AG04450 (cell line): ENCODE measurements at places on chromosomes 7 and 10.

DNA sequence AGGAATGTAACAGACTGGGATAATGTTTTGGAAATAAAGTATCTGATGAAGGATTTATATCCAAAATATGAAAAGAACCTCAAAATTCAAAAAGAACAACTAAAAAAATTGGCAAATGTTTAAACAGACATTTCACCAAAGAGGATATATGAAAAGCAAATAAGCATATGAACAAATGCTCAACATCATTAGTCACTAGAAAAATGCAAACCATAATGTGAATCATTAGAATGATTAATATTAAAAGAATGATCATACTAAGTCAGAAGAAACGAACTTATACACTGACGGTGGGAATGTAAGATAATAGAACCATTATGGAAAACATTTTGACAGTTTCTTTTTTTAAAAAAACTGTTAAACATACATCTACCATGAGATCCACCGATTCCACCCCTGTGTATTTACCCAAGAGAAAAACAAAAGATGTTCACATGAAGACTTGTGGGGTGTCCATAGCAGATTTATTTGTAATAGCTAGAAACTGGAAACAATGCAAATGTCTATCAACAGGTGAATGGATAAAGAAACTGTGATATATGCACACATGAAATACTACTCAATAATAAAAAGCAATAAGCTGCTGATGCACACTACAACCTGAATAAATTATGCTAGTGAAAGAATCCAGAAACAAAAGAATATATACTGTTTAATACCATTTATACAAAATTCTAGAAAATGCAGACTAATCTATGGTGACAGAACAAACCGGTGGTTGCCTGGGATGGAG is 35.7 kb downstream of the PRKG1 start:
- DNase-seq, result peak; percentile 18

- no peak for DNase-seq
Measured at GRCh38 chr10:33388785-33389184, 54.3 kb upstream of the NRP1 start.

DNA sequence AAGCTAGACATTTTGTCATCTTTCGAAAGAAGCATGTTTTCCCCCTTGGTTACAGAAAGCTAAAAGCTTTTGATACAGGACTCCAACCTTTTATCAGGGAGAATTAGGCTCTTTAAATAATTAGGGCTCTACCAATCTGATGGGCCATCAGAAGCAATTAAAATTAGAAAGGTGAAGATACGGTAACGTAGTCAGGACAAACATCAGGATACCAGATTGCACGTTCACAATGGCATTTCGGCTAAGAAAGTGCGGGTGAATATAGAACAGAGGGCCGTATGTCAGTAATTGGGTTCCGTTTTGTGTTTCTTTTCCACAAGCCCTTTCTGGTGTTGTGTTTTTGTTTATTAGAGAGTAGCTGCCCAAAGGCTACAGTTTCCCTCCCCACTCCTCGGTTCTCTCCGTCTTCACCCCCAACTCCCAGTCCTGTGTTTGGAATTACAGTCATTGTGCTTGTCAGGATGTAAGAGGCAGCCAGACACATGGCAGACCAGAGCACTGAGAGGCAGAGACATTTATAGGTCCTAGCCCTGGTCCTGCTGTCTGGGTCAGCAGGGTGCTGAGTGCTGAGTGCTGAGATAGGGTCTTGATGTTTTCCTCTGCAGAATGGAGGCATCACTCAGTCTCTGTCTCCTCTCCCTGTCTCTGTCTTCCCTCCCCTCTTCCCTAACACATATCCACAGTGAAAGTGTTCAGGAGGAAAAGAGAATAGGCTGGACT is 5.5 kb downstream of the PFKP start:
- DNase-seq, result no peak

DNA sequence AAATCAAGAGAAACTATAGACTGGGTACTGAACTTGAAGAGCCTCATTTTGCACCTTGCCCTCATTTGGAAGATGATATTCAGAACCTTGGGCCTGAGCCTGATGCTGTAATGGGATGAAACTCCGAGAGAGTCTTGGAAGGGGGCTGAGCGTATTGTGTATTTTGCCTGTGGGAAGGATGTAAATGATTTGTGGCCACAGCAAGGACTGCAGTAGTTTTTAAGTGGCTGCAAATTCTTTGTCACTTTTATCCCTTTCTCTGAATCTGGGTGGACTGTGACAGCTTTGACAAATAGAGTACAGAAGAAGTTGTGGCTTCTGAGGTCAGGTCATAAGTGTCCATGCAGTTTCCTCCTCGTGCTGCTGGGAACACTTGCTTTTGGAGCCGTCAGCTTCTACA is 221.2 kb downstream of the ADRA2A start:
- no peak for DNase-seq

- no peak for DNase-seq
Measured at GRCh38 chr7:19775578-19775977, 2.2 kb upstream of the TMEM196 start.

DNA sequence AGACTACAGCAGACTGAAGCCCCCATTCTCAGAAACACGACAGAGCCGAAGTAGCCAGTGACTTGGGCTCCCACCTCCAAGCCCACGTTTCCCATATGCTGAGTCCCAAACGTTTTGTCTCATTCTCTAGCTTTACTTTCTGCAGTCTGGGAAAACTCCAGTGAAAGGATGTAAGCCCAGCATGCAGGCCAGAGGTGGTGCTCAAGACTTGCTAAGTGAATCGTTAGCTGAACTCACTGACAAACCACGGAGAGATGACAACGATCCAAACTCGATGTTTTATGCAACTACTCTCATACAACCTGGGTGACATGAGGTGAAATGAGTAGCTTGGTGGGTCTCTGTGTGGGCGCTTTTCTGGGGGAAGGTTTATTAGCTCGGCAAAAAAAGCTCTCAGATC is 731.8 kb downstream of the SUGCT start:
- DNase-seq, result no peak

DNA sequence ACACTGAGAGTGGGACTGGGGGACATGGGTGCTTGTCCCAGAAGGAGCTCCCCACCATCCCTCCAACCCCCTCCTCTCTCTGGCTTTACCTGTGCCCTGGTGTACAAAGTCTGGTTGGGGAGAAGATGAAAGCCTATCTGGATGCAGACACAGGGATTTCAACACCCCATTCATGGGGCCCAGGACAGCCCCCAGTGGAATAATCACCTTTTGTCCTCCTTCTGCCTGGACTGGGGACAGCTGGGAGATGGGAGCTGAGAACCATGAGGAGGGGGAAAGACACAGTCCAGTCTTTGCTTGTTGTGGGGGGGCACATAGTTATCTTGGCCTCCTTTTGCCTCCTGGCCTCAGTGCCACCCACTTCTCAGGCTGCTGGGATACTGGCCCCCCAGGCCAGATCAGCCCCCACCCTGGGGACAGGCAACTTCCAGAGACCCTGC is 1.4 kb downstream of the SSC4D start:
- no peak for DNase-seq

- DNase-seq, result no peak
Measured at GRCh38 chr7:8117195-8117594, 144.8 kb downstream of the ICA1 start.

DNA sequence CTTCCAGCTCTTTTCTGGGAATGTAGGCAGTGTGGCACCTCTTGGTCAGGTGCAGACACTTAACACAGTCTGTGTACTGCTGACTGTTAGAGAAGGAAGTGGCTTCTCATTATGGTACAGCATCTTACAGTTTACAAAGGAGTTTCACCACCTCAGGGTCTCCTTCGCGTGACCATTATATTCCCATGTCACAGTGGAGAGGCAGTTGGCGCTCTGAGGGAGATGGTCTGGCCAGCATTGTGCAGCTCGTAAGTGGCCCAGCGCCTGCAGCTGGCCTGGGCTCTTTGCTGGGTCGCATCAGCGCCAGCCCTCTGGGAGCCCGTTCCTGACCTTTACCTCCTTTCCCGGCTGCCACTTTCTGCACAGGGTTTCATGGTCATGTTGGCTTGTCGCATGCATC is 15.4 kb downstream of the TSPAN15 start:
- DNase-seq, result no peak
